ENCODE measurements at places on chromosomes 7 and 10.

- H3K27ac ChIP-seq = no peak overlapping the region
- H3K36me3 ChIP-seq = no peaks in the 10 kb centered on the region
- H3K27me3 ChIP-seq = no peaks in the 10 kb centered on the region
These were observed 56.3 kb downstream of the IFIT5 start for GRCh38 chr10:89470628-89471027.

GRCh38 chr10:56255298-56255697, 105.8 kb downstream of the ZWINT start:
- DNase-seq = no peak
- H3K4me1 ChIP-seq = no peaks in the 10 kb centered on the region
- H3K27me3 ChIP-seq = no peaks in the 10 kb centered on the region

- H3K27ac ChIP-seq = no peak overlapping the region
- H3K4me1 ChIP-seq = no peaks in the 10 kb centered on the region
- H3K4me3 ChIP-seq = no peak overlapping the region
These were observed 210.5 kb upstream of the YAE1 start for GRCh38 chr7:39355664-39356063.

- no peaks in the 10 kb centered on the region for H3K27me3 ChIP-seq
- no peaks in the 10 kb centered on the region for H3K36me3 ChIP-seq
- no peak overlapping the region for H3K27ac ChIP-seq
- peaks cover 12% of the 10 kb centered on the region for H3K4me1 ChIP-seq
These were observed 306.5 kb upstream of the NFE2L3 start for GRCh38 chr7:25845464-25845863.

All from Caco-2 (cell line).